Mammary epithelial cell (primary cell): ENCODE measurements at places on chromosomes 2 and 18. TPM values are rescaled to one million over a fixed set of nuclear protein-coding genes. Genes with fewer than 3 reads are reported as not detected.

The CDH20 gene
- not detected in 2 replicates for total RNA-seq

The GREB1L gene
- 2.0 TPM for total RNA-seq

The SAG gene
- total RNA-seq: not detected in 2 replicates

The DES gene
- total RNA-seq: 0.33 TPM

The WNT6 gene
- not detected in 2 replicates for total RNA-seq

The EVA1A gene
- total RNA-seq: 19.2 TPM

The LINC00305 gene
- total RNA-seq: not detected

The CD8B gene
- total RNA-seq: not detected in 2 replicates

The FEZ2 gene
- 42.0 and 45.8 TPM in 2 replicates for total RNA-seq

The CAPN14 gene
- total RNA-seq: 0.21 and 0.47 TPM in 2 replicates

The STPG4 gene
- total RNA-seq: 0.17 TPM

The NAT8 gene
- not detected for total RNA-seq
